ENCODE measurements at places on chromosomes 6 and 20.
A peak's percentile ranks its signal among the peaks of the same experiment; 100 is the strongest.

DNA sequence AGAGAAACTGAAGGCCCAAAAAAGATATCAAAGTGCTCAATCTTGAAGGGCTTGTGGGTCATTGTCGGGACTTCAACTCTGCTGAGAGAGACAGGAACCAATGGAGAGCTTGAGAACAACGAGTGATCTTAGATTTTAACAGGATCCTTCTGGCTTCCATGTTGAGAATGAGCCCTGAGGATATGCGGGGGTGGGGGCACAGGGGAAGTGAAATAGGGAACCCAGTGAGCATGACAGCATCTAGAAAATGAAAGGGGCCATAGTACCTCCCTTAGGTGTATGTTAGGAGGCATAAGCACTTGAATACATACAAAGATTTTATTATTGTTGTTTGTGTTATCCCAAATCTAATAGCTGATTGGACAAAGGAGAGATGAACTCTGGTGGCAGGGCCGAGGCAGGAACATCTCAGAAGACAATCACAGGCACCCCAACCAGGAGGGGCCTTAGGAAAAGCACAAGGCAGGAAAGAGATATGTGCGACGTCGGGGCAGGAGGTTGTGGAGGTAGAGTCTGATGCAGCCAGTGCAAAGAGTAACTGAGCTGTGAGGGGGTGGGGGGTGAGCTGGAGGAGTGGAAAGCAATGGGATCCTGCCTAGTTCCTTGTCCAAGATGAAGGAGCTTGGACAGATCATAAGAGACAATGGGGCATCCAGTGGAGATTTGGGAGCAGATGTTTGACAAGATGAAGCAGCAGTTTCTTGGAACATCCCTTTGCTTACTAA is 10.4 kb downstream of the TGM6 start:
- DNase-seq: no peak

GRCh38 chr6:40210628-40211056 is 276.4 kb upstream of the MOCS1 start:
- no peak for DNase-seq

- no peak for DNase-seq
Measured at GRCh38 chr6:3594201-3594600, 137.4 kb upstream of the SLC22A23 start.

DNA sequence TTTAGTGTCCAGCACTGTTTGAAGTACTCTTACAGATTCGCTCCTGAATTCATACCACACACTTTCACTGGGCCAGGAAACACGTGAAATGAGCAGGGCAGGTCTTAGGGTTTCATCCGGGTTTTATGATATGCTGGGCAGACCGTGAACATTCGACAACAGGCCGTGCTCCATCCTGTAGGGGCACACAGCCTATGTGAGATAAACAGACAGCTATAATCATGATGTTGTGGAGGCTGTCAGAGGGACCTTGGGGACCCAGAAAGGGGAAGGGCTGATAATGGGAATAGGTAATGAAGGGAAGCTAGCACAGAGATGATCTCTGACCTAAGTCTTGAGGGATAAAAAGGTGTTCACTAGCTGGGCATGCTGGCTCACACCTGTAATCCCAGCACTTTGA is 110.4 kb downstream of the RIN2 start:
- DNase-seq: peak; percentile 14

GRCh38 chr20:8756410-8756809 is 312.5 kb upstream of the PLCB4 start:
- no peak for DNase-seq

DNA sequence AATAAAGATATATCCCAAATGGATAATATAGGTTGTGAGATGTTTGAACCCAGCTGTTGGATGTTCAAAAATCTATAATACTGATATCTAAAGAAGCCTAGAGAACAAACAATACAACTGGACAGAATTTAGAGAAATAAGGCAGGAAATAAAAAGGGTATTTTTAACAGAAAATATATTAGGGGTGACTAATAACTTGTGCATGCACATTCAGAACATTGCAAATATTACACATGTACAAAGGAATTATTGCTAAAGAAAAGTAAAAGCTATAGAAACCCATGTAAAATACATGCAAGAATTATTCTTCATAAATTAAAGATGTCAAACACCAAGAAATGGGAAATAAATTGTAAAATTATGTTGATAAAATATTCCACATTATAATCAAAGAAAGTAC is 32.7 kb upstream of the HCRTR2 start:
- DNase-seq: no peak

DNA sequence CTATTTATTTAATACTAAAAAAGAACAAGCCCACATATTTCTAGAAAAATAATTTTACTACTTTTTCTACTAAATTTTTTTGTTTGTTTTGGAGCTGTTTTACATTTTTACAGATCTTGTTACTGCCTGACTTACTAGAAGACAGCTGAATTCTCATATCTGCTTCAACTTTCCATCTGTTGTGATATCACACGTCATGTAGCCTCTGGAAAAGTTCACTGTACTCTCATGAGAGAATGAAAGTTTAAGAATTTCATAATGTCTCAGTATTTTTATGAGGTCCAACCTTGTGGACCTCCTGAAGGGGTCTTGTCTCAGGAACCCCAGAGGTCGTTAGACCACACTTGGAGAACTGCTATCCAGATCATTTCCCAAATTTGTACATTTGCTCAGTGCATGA is 81.7 kb upstream of the MTHFD1L start:
- no peak for DNase-seq

DNA sequence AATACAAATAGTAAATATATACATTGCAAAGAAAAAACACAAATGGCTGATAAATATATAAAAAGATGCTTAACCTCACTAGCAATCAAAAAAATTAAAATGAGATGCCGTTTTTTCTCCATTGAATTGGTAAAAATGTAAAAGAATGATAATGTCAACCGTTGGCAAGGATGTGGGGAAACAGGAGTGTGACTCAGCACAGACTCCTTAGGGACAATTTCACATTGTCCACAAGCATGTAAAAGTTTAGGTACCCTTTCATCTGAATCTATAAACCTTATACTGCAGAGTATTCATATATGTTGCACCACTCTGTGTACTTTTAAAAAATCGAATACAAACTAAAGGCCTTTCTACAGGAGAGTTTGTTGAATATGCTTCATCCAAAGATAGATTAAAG is 143.1 kb upstream of the RREB1 start:
- no peak for DNase-seq

GRCh38 chr6:1624058-1624850 is 14.5 kb downstream of the FOXC1 start:
- DNase-seq: peak; percentile 12
